ENCODE measurements at places on chromosomes 5 and 9.

GRCh38 chr5:88951457-88951856 lies 68.5 kb upstream of the MEF2C start:
- DNase-seq, result no peak

DNA sequence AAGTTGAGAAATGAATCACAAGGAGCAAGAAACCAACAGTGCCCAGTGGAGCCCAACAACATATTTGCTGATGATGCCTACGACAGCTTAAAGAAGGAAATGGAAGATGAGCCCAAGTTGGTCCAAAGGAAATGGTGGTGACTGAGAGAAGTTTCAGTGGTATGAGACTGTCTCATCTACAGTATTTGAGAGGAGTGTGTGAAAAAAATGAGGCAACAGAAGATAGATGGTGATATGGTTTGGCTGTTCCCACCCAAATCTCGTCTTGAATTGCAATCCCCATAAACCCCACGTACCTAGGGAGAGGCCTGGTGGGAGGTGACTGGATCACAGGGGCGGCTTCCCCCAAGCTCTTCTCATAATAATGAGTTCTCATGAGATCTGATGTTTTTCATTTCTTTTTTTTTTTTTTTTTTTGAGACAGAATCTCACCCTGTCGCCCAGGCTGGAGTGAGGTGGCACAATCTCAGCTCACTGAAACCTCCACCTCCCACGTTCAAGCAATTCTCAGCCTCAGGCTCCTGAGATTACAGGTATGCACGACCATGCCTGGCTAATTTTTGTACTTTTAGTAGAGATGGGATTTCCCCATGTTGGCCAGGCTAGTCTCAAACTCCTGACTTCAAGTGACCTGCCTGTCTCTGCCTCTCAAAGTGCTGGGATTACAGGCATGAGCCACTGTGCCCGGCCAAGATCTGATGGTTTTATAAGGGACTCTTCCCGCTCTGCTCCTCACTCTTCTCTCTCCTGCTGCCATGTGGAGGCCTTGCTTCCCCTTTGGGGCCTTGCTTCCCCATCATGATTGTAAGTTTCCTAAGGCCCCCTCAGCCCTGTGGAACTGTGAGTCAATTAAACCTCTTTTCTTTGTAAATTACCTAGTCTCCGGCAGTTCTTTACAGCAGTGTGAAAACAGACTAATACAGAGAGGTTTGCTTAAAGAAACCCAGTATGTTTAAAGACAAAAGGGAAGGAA lies 30.2 kb downstream of the EFCAB9 start:
- DNase-seq, result no peak

GRCh38 chr5:177327539-177328522 lies 16.1 kb upstream of the MXD3 start:
- no peak for DNase-seq

- peak; percentile 71 for DNase-seq
Measured at GRCh38 chr9:16864649-16865434, 5.6 kb downstream of the BNC2 start.

- peak; percentile 16 for DNase-seq
Measured at GRCh38 chr5:119255571-119256356, 100.1 kb upstream of the TNFAIP8 start.

- no peak for DNase-seq
Measured at GRCh38 chr5:42392917-42393316, 30.3 kb upstream of the GHR start.

GRCh38 chr5:131423056-131423455 lies 159.2 kb downstream of the CDC42SE2 start:
- peak; percentile 11 for DNase-seq

- no peak for DNase-seq
Measured at GRCh38 chr9:92980085-92980745, 32.9 kb downstream of the FGD3 start.

DNA sequence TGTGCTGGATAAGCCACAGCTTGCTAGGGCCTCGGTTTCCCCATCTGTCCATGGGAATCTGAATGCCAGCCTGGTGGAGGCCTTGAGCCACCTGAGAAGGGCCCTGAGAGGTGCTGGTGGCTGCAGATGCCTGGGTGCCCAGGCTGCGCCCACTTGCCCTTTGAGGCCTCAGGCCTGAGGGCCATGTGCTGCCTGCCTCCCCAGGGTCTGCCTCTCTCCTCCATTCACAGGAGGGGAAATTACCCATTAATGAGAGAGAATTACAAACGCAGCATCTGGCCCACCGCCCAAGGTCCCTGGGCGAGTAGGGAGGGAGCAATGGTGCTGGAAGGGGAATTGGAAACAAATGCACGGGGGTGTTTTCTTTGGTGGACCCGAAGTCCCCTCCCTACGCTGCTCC lies 59.6 kb downstream of the BARX1 start:
- no peak for DNase-seq

DNA sequence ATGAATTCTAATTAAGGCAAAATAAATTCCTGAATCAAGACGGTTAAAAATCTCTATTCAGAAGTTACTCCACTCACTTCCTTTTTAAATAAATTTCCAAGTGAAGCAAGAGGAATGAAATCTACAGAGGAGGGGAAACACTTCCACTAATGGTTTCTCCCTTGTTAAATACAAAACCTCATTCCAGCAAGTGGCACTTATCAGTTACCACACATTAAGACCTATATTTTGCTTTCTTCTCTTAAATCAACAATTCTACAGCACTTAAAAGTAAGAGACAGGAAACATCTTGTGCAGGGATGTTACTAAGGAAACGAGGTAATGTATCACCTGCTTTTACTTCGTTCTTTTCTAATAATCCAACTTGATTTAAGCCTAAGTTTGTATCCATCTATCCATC lies 172.6 kb downstream of the RAPGEF6 start:
- DNase-seq, result no peak

GRCh38 chr5:153425914-153426313 lies 64.6 kb upstream of the GRIA1 start:
- no peak for DNase-seq

DNA sequence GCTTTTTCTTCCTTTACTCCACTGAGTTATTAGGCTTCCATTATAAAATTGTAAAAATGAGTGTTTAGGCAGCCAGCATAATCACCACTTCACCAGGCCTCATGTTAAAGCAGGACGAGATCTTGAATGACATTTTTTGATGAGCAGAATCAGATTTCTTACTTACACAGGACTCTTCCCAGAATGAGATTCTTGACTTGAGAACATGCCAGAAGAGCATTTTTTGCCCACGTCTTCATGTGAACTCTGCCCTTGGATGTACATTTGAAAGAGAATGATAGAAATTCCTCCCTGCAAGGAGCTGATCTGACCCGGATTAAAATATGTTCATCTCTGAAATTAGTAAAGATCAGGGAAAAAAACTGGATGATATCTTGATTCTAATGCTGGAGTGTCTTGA lies 212.1 kb upstream of the ADRA1B start:
- DNase-seq, result no peak

- no peak for DNase-seq
Measured at GRCh38 chr5:62603934-62604333, 25.3 kb downstream of the LRRC70 start.

DNA sequence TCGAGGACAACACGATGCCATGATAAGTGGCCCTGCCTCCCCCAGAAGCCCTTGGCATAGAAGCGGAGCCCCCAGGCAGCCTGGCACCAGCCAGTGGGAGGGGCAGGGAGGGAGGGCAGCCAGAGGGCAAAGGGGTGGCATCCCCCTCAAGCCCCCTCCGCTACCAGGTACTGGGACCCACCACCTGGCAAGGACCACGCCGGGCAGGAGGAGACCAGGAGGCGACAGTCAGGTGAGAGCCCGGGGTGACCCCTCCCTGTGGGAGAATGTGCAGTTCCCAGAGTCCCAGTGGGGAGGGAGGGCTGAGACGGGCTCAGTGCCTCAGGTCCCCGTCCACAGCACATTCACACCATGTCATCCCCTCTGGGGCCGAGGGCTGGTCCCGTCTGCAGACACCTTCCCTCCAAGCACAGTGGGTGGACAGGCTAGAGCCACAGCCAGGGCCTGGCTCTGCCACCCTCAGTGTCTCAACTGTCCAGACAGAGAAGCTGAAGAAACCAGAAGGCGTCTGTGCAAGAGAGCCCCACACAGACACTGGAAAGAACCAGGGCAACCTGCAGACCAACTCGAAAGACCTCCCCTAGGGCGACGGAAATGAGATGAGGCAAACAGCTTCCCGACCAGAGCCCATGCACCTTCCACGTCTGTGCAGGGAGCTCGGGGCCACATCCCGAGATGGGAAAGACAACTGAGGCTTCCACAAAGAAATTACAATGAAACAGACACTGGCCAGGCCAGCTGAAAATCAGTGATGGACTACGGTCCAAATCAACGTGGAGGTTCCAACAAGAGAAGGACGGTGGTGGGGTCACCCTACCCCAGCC lies 11.1 kb downstream of the BRD3 start:
- DNase-seq, result no peak

GRCh38 chr5:5353681-5354080 lies 68.8 kb upstream of the ICE1 start:
- DNase-seq, result no peak

- no peak for DNase-seq
Measured at GRCh38 chr9:78046112-78046511, 14.5 kb upstream of the GNAQ start.

DNA sequence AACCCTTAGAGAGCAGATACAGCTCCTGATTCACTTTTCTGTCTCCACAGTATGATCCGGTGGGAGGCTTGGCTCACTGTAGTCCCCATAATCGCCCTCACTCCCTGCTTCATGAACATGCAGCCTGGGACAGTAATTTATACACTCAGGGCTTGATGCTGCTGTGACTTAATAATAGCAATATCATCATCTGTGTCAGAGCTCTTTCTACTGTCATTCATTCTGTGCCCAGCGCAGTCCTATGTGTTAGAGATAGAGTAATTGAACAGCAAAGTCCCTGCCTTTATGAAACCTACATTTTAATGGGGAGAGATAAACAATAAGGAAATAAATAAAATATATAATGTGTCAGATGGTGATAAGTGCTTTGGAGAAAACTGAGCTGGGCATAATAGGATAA lies 2.8 kb upstream of the HEMGN start:
- no peak for DNase-seq

GRCh38 chr5:92470770-92471169 lies 1087.7 kb upstream of the ARRDC3 start:
- no peak for DNase-seq

- DNase-seq, result peak; percentile 30
Measured at GRCh38 chr9:110048976-110049698, 158.8 kb downstream of the C9orf152 start.

GRCh38 chr5:126508251-126508961 lies 85.2 kb downstream of the GRAMD2B start:
- no peak for DNase-seq

- no peak for DNase-seq
Measured at GRCh38 chr9:125190361-125190801, 778 bp upstream of the PPP6C start.

DNA sequence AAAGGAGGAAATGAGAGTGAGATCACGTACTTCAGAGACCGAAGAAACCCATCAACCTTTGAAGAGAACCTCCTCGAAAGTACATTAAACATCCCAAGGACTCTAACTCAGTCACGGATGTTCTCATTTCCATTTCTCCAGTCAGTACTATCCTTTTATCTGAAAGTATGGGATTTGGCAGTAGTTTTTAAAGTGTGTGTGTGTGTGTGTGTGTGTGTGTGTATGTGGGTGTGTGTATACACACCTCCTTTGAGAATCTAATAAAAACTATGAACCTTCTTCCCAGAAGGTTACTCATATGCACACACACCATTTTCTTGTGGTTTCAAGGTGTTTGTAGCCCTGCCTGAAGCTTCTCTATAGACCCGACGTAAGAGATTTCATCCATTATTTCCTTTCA lies 53.9 kb downstream of the PRDM6 start:
- DNase-seq, result no peak

GRCh38 chr5:45509371-45509770 lies 186.8 kb downstream of the HCN1 start:
- no peak for DNase-seq

GRCh38 chr5:157858527-157859226 lies at the start of gene CLINT1:
Gene CLINT1, minus strand, starts transcription at chr5:157859145. Its CDS starts 175 bp downstream, at chr5:157858970.
- peak; percentile 84 for DNase-seq

- peak; percentile 30 for DNase-seq
Measured at GRCh38 chr5:20601678-20602100, 613.7 kb upstream of the CDH18 start.

- DNase-seq, result peak; percentile 5
Measured at GRCh38 chr5:61468483-61468865, 136.4 kb downstream of the ZSWIM6 start.

GRCh38 chr9:72925126-72925789 lies 27.6 kb downstream of the ALDH1A1 start:
- DNase-seq, result no peak

DNA sequence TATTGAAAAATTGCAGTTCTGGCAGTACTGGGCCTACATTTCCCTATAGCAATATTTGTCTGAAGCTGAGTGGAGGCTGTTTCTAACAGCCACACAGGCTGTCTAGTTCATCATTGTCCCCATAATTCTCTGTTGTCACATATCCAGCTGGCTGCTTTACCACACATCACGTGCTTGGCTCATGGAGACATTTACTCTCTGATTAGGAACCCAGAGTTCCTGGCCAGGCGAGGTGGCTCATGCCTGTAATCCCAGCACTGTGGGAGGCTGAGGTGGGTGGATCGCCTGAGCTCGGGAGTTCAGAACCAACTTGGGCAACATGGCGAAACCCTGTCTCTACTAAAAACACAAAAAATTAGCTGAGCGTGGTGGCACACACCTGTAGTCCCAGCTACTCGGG lies 81.4 kb downstream of the PGM5 start:
- DNase-seq, result no peak

- no peak for DNase-seq
Measured at GRCh38 chr5:173314166-173314952, 13.9 kb downstream of the STC2 start.

Measured in HCEC 1CT (cell line).